ENCODE measurements at places on chromosomes 6 and 20.

DNA sequence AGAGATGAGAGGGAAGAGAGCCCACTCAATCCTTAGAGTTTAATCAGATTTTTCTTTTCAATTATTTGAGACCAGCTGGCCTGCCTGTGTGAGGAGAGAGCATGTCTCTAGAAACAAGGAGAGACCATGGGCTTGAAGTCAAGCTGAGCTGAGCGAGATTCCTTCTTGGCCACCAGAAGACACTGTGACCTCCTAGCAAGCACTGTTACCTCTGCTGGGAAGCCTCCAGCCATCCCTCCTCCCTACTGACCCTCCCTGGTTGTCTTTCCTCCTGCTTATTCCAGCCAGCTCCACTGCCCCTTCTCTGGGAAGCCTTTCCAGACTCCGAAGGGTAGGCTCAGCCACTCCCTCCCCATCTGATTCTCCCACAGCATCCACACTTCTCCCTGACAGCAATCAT lies 110.0 kb downstream of the SCML4 start:
- no peak for DNase-seq

GRCh38 chr6:3349388-3350251 lies 90.9 kb downstream of the PSMG4 start:
- no peak for DNase-seq

- DNase-seq = no peak
Measured at GRCh38 chr20:4633780-4634179, 87.9 kb upstream of the PRND start.

GRCh38 chr6:136654086-136654485 lies 103.9 kb upstream of the MAP7 start:
- DNase-seq = no peak

GRCh38 chr6:132268209-132268608 lies 133.1 kb downstream of the MOXD1 start:
- no peak for DNase-seq

DNA sequence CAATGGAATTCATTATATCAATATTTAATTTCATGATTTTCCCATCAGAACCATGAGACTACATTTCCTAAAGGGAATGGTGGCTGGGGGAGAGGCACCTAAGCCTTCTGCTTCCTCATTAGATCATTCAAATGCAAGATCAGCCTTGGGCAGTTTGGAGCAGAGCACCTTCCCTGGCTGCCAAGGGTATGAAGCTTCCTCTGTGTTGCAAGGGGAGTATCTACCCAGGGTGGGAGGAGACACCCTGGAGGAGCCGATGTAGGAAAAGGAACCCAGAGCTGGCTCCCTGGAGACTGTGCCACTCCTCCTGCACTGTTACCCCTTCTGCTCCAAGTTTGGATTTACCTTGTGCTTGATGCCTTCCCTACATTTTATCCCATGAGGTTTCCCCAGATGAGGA lies 299.7 kb upstream of the PRDM1 start:
- no peak for DNase-seq

- DNase-seq = no peak
Measured at GRCh38 chr6:126773112-126773805, 345.2 kb upstream of the RSPO3 start.

DNA sequence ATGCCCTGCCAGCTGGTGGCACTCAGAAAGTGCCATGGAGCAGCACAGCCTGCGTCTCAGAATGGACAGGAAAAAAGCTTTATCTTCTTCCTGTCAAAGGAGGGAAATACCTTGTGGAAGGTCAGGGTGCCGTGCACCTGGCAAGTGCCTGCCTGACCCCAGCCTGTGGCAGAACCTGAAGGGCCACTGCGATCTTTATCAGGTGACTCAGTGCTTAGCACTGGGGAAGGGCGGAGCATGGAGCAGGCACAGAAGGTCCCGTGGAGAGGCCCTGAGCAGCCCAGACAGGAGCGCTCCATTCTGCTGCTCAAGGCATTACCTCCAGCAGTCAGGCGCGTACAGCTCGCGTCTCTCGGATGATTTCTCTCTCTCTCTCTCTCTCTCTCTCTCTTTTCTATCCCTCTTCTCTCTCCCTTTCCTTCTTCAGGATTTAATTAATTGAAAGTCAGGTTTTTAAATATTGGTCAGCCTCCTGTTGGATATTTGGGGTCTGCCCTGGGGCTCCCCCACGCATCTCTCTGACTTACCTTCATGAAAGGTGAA lies 31.7 kb downstream of the FOXC1 start:
- no peak for DNase-seq

- no peak for DNase-seq
Measured at GRCh38 chr6:161244725-161245124, 29.1 kb downstream of the AGPAT4 start.

- no peak for DNase-seq
Measured at GRCh38 chr6:131096786-131097185, 33.7 kb upstream of the EPB41L2 start.

- no peak for DNase-seq
Measured at GRCh38 chr6:138293428-138294395, 75.4 kb upstream of the PBOV1 start.

GRCh38 chr20:48839154-48839917 lies 11.5 kb upstream of the PREX1 start:
- no peak for DNase-seq

DNA sequence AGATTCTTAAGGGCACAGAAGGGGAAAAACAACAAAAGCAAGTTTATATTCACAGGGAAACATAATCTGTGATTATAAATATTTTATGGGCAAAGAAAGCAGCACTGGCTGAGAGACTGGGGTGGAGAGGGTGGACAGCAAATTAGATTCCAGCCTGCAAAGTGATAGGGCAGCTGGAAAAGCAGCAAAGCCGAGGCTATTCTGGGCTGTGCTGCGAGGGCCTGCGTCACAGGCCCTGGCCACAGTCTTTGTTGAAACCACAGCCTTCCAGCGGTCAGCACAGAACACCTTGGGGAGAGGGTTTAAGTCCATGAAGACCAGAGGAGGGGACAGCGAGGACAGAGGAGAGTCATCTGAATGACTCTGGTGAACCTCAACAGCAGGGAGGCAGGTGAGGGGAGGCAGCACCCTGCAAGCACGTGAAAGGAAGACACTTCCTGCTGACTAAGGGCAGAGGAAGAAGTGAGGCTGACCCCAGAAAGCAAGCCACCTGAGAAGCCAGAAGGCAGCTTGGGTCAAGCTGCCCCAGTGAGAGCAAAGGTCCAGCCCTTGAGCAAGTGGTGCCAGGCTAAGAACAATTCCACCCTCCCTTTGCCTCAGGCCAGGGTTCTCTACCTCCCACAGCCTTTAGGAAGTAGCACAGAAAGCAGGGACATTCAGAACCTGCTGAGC lies 17.1 kb downstream of the MRPL14 start:
- no peak for DNase-seq

DNA sequence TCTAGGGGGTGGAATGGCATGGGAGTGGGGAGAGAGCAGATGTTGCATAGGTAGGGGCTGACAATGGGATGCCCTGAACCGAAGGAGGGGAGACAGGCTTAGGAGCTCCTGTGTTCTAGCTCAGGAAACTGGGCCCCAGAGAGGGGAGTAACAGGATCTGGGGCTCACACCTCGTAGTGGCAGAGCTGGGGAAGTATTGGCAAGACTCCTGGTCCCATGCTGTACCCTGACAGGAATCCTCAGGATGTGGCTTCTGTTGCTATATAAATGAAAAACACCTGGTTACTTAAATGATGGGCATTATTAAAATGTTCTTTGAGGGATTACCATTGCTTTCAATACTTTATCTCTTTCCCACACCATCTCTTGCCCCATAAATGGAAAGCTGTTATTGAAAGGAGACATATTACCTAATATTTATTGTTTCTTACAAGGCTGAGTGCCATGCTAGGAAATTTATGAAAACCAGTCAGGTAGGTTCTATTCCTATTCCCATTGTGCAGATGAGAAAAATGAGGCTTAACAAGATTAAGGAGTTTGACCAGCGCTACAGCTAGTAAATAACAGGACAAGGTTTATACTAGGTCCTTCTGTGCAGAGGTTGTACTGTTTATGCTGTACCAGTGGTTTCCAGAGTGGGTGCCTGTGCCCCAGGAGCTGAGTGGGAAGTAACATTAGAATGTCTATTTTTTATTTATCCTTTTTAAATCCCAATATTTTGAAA lies 35.3 kb upstream of the TCP11 start:
- no peak for DNase-seq

GRCh38 chr20:41782255-41782654 lies 164.1 kb upstream of the CHD6 start:
- no peak for DNase-seq

DNA sequence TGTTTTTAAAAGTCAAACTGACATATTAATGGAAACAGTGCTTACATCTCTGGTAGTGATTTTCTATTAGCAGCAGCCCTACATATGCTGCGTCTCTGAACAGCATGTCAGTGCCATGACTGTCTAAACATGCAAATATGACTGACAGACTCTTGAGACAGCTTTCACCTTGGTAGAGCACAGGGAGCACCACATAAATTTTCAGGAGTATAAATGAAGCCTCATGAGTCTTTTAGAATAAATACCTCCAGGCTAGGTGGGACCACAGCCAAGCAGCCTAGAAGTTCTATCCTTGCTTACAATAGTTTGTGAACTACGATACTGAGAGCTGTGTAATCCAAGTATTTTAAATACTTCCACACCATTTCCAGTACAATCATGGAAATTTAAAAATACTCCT lies 410.7 kb upstream of the RUNX2 start:
- DNase-seq = no peak

GRCh38 chr6:115909923-115910546 lies 150.7 kb downstream of the FRK start:
- no peak for DNase-seq

GRCh38 chr20:45014671-45015415 lies 48.5 kb downstream of the STK4 start:
- DNase-seq = no peak

GRCh38 chr6:45610832-45611231 lies 233.1 kb upstream of the SUPT3H start:
- no peak for DNase-seq

- no peak for DNase-seq
Measured at GRCh38 chr6:128492386-128492785, 28.0 kb downstream of the PTPRK start.

DNA sequence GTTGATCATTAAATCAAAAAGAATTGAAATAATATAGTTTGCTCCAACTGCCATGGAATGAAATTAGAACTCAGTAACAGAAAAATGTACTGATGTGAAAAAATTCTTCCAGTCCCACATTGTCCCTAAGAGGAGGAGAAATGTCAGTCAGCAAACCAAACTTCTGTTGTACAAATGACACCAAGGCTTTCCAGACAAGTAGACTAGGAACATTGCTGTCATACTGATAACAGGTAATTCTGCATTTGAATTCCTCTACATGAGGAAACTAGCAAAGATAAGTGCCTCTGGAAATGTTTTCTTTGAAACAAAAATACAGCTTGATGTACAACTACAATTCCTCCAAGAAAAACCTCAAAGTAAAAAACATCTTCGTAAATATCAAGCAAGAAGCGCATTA lies 90.2 kb downstream of the HIVEP1 start:
- no peak for DNase-seq

DNA sequence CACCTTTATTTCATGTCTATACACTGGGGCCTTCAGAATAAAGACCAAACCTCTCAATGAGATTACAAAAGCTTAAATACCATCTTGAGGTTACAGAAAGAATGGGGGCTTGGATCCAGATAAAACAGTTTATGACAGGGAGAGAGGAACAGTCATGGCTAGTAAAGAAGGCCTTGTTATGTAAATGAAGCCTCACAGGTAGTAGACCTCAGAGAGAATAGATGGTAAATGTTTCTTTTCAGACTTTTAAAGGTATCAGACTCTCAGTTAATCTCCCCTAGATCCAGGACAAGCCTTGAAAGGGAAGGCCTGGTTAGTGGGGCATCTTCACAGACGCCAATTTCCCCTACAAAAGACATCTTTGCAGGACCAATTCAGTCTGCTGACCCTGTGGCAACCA lies 1325.6 kb downstream of the HACE1 start:
- no peak for DNase-seq
